ENCODE measurements at places on chromosomes 6 and 20.

GRCh38 chr6:160365117-160365516 lies 16.9 kb downstream of the SLC22A3 start:
- DNase-seq, result no peak

- no peak for DNase-seq
Observed at GRCh38 chr20:3672547-3673171, 9.2 kb downstream of the ADAM33 start.

DNA sequence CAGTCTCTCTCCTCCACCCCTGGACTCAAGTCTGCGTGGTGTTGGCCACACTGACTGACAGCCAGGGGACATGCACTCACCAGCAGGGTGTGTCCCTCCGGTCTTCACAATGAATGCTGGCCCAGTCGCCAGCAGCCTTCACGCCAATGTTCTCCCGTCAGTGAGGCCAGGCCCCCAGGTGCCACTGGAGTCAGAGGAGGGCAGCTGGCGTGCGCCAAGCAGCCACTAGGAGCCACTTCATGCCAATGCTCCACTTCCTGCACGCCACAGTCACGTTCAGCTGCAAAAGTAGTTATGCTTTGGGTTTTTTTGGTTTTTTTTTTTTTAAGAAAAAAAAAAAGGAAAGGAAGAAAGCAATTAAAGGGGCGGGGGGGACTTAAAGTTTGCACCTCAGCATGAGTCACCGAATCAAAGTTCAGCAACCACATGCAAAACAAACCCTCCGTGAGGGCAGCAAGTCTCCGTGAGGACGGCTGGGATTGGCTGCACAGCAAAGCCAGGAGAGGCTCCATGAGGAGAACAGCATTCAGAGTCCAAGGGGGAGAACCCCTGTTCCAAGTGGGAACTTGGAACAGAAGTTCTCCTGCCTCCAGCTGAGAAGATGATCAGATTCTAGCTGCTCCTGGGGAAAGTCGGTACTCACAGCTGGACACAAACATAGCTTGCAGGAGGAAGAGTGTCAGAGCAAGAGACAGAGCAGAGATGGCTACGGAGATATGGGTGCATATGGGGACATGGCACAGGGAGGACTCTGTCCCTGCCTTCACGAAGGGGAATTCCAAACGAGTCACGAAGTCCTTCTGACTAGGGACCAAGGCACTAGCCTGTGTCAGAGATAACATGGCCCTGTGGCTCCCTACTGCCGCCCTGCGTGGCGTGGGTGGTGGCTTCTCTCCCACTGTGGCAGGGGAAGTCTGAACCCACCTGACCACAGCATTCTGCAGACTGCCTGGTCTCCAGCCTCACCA lies at the start of gene ZC3H12D:
ZC3H12D (minus strand) TSS at position 282 of the 968 bp plus-strand sequence. CDS start 10,471 bp downstream, outside the sequence.
- DNase-seq, result peak; percentile 84

GRCh38 chr6:45741437-45742171 lies 274.1 kb downstream of the CLIC5 start:
- DNase-seq, result peak; percentile 47

- no peak for DNase-seq
Observed at GRCh38 chr20:58997141-58997770, 9.8 kb downstream of the CTSZ start.

- DNase-seq, result no peak
Observed at GRCh38 chr6:21771626-21772320, 178.2 kb downstream of the SOX4 start.

GRCh38 chr6:31363811-31364210 lies 6.8 kb upstream of the HLA-B start:
- DNase-seq, result no peak

DNA sequence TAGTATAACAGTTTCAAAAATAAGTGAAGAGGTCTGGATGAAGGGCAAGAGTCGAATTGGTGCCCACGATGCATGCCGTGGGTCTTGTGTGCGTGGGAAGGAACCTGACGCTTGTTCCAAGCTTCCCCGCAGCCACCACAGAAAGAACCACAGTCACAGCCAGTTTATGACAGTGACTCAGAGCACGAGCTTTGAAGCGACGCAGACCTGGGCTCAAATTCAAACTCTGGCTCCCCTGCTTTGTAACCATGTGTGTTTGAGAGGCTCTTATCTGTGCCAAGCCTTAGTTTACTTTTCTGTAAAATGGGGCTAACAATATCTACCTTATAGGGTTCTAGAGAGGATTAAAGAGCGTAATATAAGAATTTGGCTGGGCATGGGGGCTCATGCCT lies 65.5 kb downstream of the SYNJ2 start:
- DNase-seq, result peak; percentile 83

GRCh38 chr6:152441902-152442301 lies 195.3 kb downstream of the SYNE1 start:
- no peak for DNase-seq

DNA sequence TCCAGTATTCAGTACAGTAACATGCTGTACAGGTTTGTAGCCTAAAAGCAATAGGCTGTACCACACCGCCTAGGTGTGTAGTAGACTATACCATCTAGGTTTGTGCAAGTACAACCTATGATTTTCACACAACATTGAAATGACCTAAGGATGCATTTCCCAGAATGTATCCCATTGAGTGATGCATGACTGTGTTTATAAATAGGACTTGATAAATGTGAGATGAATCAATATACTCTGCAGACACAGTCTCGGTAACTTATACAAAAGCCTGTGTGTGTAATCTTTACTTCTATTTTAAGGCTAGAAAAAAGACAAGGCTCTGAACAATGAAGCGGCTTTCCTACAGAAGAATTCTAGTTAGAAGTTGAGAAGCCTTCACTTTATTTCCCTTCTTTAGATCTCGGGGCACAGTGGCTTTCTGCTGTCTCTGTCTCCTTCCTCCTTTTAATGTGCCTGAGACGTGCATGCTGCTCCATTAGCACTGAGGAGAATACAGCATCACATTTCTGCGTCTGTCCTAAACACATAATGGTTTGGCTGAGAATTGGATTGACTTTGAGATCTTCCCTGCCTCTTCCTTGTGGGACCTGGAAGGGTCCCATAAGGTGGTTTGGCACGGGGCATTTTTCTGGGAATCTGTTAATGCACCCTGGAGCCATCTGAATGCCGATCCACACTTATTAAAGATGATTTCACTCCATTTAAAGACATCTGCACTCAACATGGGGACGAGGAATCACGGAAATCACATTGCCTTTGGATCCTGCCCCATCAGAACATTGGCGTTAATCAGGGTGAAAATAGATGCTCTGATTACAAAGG lies 112.5 kb downstream of the SCML4 start:
- DNase-seq, result peak; percentile 15

GRCh38 chr6:4928426-4928825 lies 75.4 kb downstream of the RPP40 start:
- DNase-seq, result no peak

DNA sequence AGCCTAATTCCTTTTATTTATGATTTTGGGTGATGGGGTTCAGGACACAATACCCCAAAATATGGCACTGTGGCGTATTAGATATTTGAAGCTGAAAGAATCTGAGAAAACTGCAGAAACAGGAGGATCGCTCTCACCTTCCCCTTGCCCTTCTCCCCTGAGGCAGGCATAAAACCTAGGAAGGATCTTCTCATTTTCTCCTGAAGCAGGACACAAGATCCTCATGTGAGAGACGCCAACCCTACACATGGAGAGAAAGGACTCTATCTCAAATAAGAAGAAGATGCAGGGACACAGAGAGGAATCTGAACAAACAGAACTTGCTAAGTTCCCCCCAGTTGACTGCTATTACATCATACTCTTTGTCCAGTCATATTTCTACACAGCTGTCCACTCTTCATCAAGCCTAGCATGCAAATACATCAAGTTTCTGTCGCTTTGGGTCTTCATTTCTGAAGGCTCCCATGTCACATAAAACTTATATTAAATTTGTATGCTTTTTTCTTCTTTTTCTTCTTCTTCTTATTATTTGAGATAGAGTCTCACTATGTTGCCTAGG lies 109.0 kb downstream of the DTNBP1 start:
- no peak for DNase-seq

GRCh38 chr6:16840291-16840690 lies 79.0 kb upstream of the ATXN1 start:
- no peak for DNase-seq

DNA sequence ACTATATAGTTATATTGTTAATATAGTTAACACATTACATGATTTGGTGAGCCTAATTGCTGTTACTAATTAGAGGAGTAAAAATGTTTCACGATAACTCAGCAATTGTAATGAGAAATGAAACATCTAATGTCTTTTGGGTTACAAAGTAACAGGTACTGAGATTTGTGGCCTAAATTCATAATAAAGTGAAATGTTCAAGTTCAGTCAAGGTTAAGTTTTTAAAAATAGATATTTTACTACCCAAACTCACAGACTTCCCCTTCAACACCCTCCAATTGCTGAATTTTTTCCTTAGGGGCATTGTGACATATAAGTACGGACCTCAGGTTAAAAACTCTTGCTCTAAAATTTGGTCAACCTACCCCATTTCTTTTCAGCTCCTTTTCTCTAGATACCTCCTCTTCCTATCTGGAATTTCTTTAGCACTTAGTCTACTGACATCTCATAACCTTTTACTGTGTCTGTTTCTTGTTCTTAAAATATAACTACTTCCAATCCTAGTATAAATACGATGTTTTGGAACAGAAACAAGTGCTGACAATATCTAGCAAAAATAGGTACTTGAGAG lies 112.3 kb upstream of the PRSS16 start:
- DNase-seq, result no peak

DNA sequence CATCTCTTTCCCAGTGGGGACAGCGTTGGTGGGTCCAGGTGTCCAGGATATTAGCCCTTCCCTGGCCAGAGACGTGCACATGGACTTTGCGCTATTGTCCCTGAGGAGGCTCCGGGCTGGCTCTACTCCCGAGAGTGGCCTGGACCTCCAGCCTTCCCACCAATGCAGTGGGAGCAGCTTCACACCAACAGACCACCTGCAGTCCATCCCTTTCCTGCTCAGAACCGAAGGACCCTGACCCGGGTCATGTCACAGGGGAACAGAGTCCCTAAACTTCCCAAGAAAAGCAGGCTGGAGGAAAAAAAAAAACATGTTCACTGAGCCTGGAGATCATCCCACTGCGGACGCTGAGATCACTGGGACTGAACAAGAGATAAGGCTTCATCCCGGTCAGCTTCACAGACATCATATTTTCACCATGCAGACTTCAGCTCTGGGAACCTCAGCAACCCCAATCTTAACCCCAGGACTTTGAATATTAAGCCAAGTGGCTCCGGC lies 18.3 kb downstream of the ZMYND8 start:
- no peak for DNase-seq

GRCh38 chr6:12733876-12734275 lies 17.3 kb downstream of the PHACTR1 start:
- no peak for DNase-seq

- no peak for DNase-seq
Observed at GRCh38 chr20:48277266-48277665, 492.0 kb upstream of the SULF2 start.

GRCh38 chr6:68724060-68724459 lies 89.0 kb downstream of the ADGRB3 start:
- no peak for DNase-seq

DNA sequence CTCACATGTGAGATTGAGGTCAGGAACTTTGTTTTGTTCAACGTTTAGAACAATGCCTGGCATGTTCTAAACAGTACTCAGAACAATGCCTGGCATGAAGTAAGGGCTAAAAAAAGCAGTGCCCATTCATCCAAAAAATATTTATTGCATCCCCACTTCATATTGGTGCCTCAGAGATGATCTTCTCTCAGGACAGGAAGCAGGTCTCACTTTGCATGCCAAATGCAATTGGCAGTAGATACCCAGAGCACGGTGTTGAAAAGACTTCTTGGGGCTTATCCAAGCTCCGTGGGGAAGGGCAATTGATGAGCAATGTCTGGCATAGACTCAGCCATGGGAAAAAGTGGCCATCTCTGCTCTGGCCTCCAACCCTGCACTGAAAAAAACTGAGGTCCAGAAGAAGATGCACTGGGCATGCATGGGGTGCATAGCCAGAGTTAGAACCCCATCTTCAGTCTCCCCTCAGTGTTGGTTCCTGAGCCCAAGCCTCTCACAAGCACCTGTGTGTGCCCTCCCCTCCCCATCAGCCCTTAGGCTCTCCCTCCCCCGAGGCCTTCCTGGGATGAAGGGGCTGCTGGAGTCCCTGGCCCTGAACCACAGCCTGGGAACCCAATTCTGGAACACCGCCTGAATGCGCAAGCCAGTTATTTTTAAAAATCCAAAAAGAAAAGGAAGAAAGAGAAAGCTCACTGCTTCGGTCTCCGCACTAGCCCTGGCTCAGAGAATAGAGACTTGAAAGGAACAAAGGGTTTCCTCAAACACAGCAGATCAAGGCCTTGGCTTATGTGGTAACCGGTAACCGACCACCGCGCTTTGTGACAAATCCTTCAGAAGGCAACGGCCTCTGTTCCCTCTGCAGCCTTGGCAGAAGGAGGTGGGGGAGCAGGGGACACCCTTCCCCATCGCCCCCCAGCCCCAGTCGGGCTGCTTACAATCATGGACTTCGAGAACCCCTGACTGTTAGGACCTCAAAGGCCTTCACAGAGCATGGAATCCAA lies 78.5 kb upstream of the SIRPA start:
- no peak for DNase-seq

GRCh38 chr6:44001318-44002066 lies 125.8 kb downstream of the MRPL14 start:
- peak; percentile 48 for DNase-seq

GRCh38 chr6:144580039-144580438 lies 294.9 kb downstream of the UTRN start:
- DNase-seq, result no peak

DNA sequence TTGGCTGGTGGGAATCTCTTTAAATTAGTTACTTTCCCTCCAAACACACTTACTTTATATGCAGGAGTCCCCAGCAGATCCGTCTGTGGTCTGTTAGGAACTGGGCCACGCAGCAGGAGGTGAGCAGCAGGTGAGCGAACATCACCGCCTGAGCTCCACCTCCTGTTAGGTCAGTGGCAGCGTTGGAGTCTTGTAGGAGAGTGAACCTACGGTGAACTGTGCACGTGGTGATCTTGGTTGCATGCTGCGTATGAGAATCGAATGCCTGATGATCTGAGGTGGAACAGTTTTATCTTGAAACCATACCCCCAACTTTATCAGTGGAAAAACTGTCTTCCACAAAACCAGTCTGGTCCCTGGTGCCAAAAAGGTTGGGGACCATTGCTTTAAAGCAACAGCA lies 5.0 kb downstream of the SERPINB6 start:
- no peak for DNase-seq

DNA sequence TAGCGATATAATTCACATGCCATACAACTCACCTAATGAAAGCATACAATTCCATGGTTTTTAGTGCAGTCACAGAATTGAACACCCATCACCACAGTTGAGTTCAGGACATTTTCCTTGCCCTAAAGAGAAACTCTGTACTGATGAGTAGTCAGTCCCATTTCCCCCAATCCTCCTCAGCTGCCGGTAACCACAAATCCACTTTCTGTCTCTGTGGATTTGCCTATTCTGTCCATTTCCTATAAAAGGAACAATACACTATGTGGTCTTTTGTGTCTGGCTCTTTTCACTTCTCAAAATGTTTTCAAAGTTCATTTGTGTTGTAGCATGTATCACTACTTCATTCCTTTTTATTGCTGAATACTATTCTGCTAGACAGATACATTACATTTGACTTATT lies 67.9 kb upstream of the TGM3 start:
- DNase-seq, result no peak

Data from activated T-cell treated with anti-CD3 and anti-CD28 coated beads, Interleukin-2, amount 50 U/mL, for 48 hours (primary cell).